ENCODE measurements at places on chromosomes 6 and 20.

DNA sequence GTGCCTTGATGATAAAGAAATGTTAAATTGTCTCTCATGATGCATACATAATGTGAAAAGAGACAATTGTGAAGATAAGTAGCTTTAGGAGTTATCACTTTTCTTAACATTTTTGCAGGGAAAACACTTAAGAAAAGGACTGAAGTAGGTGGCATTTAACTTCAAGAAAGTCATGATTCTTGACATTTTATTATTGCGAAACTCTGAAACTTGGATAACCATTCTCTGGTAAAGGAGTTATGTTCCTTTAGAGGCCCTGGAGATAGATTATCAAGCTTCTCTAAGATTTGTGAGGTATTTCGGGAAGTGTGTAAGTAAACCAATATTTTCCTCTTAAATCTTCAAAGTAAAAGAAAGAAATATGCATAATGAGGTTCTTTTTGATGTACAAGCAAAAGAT is 38.5 kb downstream of the HTR1B start:
- DNase-seq: no peak

- peak; percentile 5 for DNase-seq
Measured at GRCh38 chr6:32529697-32530430, at the start of gene HLA-DRB5. Gene HLA-DRB5 (minus strand): TSS chr6:32530287. CDS start chr6:32530224, 63 bp downstream.

- no peak for DNase-seq
Measured at GRCh38 chr6:150004101-150004782, 21.1 kb downstream of the RAET1L start.

- DNase-seq: no peak
Measured at GRCh38 chr6:43861212-43861894, 91.3 kb downstream of the VEGFA start.

DNA sequence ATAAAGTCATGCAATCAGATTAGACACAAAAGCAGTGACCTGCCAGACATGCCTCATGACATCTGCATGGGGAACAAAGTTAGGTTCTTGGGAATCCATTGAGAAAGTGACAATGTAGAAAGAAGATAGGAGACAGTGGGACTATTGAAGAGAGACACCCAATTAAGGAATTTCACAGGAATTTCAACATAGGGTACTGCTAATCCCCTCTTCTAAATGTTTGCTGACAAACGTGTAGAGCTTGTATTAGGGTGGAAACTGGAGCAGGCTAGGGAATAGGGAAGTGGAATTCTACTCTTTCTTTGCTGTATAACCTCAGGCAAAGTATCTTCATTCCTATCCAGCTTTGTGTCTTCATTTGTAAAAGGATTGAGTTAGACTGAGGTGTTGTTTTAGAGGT is 409.4 kb upstream of the SASH1 start:
- DNase-seq: no peak

DNA sequence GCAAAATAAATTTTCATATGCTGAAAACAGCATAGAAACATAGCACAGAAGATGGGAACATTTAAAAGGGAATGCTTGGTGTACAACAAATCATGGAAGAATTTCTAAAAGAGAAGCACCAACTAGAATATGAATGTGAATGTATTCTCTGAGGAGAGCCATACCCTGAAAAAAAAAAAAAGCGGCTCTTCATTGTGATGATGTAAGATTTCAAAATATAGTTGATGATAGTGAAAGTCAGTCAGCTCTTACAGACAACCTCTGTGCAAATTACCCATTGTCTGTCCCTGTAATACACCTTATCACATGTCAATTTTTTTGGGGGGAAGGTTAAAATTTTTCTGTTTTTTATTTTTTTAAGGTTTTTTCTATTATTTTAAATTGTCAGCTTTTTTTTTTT is 58.6 kb upstream of the PTCHD4 start:
- DNase-seq: no peak

- no peak for DNase-seq
Measured at GRCh38 chr20:14721926-14722452, 384.6 kb upstream of the FLRT3 start.

DNA sequence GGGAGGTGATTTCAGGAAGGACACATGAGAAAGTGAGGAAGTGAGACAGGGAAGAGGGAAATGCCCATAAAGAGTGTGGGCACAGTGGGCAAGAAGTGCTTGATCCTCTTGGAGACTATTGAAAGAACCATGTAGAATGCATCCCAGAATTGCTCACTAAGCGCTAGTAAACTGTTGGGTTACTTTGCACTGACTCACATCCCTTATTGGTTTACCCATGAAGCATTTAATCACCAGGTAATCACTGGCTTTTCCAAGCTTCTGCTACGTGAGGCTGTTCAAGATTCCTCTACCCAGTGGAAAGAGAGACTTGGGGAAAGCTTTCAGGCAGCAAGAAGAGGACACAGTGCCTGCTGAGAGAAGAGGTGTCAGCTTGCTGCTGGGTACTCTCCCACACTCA is 410.0 kb upstream of the JAG1 start:
- no peak for DNase-seq

DNA sequence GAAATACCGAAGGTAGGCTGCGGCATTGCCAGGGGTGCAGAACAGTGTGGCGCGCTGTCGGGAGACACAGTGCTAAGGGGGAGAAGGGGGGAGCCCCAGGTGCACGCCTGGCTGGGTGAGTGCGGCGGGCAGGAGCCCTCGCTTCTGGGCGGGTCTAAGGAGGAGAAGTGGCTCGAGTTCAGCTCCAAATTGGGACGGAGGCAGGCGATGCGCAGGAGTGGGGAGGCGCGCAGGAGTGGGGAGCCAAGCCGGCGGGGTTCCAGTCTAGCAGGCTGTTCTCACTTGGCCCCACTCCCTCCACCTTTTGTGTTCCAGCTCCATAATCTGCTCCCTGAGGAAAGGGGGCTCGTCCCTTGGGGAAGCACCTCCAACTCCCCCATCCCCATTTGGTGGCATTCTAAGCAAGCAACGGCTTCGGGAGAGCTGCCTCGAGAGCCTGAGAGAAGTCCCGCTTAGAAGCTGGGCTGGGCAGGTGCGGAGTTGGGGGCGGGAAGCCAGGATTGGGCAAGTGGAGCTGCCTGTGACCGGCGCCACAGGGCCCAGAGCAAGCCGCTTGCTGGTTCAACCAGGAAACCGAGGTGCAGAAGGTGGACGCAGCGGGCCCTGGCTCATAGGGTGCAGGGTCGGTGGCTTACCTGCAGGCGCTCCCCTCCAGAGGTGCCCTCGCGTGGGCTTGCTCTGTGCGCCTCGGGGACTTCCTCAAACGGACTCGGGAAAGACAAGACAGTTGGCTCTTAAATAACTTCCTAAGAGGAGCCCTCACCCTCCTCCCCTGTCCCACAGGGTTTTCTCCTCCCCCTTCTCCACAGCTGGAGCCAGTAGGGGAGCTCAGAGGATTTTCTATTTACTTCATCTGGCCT is at the start of gene F13A1:
F13A1 (minus strand) TSS at position 711 of the 860 bp plus-strand sequence. CDS start 1,998 bp downstream, outside the sequence.
- DNase-seq: no peak

GRCh38 chr6:151452750-151453427 is 963 bp upstream of the RMND1 start:
- peak; percentile 22 for DNase-seq

GRCh38 chr6:106199998-106200397 is 113.9 kb downstream of the PRDM1 start:
- DNase-seq: no peak

DNA sequence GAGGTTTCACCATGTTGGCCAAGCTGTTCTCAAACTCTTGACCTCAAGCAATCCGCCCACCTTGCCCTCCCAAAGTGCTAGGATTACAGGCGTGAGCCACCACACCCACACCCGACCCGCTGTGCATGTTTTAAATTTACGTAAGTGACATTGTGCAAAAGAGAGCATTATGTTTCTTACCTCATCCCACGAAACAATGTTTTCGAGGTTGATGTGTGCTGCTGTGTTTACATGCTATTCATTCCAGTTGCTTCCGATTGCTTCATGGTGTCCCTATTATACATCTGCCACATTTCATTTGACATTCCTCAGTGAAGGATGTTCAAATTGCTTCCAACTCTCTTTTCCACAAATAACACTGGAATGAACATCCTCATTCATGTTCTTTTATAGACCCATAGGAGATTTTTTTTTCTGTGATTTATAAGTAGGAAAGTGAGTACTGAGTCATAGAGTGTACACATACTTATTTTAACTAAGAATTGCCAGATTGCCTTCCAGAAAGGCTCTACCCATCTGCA is 403.9 kb upstream of the JARID2 start:
- DNase-seq: no peak

All from tibial nerve (tissue), 4 donors.